ENCODE measurements at places on chromosomes 7 and 10.

GRCh38 chr7:27316311-27316710 is 73.7 kb downstream of the EVX1 start:
- no peak for DNase-seq

- no peak for DNase-seq
Measured at GRCh38 chr10:79941146-79941545, 7.8 kb downstream of the SFTPD start.

DNA sequence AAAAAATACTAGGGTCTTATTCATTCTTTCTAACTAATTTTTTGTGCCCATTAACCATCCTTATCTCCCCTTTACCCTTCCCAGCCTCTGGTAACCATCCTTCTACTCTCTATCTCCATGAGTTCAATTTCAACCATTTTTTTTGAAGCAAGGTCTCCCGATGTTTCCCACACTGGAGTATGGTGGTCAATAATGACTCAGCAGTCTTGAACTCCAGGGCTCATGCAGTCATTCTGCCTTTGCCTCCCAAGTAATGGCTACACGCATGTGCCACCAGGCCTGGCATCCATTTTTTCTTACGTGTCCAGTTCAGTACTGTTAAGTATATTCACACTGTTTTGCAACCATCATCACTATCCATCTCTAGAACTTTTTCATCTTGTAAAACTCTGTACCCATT is 60.4 kb downstream of the CYTH3 start:
- DNase-seq = no peak

DNA sequence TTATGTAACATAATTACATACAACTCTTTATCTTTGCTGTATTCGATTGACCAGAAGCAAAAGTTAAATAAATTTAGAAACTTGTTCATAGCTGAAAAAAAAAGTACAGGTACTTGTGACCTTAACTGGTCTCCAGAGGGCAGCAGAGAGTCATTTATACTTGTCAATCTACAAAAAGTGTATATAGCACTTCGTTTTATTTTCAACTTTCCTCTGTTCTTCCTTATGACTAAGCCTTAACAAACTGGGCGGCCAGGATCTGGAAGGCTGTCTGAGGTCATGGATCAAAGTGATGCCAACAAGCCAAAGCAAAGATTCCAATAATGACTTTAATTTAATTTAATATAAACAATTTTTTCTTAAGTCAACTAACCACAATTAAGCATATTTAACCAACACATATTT is 29.8 kb downstream of the C10orf67 start:
- peak; percentile 55 for DNase-seq

- no peak for DNase-seq
Measured at GRCh38 chr7:33849971-33850559, 55.3 kb upstream of the BMPER start.

DNA sequence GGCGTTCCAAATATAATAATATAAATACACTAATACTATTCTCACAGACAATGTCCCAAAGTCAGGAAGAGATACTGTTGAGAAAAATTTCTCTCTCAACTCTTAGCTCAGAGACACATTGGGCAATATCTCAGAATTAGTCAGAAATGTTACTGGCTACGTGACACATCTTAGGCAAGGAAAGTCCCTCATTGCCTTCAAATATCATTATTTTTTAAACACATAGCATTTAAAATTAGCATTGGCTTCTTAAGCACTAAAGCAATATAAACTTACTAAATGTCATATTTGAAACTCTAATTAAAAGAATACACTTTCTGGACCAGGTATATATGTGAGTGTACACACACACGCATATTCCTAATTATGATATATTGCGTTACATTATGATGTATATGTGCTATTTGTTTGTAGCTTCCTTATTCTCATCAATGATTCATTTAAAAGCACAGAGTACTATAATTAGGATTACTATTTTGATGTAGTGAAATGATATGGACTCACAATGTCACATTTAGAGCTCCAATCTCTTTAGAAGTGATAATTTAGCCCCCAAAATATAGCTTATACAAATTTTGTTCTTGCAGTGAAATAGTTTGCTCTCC is 255.8 kb downstream of the TWIST1 start:
- DNase-seq = no peak

GRCh38 chr10:125868372-125868975 is 12.6 kb downstream of the DHX32 start:
- DNase-seq = no peak

DNA sequence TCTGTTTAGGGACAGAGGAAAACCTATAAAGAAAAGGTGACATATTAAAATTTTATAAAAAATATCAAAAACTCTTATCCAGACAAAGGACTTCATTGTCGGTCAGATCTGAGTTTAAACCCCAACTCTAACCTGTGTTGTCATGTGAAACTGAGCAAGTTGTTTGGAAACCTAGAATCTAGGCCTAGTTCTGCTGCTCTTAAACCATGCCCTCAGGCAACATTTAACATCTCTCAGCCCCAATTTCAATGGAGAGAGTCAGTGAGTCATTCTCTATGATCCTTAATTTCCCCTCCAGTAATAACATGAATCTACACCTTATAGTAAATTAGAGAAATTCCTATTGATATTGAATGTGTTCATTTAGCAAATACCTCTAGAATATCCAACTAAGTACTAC is 192.3 kb downstream of the IMMP2L start:
- DNase-seq = no peak

DNA sequence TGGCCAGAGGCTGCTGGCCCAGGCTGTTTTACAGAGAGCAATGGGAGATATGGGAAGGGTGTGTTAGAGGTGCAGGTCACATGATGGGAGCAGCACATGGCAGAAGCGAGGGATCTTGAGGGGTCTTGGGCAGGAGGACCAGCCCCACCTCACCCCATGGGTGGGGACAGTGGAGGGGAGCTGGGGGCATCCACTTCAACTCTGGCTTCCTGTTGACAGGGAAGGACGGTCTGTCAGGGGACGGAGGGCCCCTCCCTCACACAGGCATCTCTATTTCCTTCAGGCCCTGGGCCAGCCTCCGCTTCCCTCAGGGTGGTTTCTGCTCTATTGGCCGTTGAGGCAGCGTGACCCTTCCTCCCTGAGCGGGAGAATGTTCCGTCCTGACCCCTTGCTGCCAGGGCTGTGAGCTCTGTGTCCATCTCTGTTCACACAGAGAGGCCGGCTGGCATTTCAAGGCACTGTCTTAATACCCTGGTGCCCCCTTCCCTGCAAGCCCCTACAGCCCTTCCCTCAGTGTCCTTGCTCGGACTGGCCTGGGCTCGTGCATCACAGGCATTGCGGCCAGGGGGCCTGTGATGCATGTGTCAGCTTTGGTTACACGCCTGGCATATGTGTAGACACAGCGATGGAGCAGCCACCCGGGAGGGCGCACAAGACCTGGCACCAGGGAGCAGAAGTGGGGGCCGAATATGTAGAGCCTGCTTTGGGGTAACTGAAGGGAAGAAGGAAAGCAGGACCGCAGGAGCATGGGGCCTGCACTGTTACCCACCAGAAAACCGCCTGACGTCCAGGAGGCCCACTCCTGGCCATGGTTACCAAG is 31.8 kb downstream of the RAMP3 start:
- peak; percentile 19 for DNase-seq

DNA sequence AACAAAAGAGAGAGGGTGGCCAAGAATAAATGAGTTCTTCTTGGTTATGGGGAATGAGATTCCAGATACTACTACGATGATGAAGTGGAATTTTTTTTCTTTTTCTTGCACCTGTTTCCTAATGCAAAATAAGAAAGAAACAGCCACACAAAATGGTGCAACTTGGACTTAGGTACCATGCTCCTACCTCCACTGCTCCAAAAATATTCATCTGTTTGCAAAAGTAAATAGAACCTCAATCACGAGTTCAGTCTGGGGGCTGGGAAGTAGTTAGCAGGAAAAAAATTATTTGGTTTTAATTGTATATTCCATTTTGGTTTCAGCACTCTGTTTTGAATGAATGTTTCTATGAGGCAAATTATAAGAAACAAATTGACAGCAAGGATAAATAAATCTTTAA is 73.5 kb downstream of the SLC25A13 start:
- DNase-seq = no peak

DNA sequence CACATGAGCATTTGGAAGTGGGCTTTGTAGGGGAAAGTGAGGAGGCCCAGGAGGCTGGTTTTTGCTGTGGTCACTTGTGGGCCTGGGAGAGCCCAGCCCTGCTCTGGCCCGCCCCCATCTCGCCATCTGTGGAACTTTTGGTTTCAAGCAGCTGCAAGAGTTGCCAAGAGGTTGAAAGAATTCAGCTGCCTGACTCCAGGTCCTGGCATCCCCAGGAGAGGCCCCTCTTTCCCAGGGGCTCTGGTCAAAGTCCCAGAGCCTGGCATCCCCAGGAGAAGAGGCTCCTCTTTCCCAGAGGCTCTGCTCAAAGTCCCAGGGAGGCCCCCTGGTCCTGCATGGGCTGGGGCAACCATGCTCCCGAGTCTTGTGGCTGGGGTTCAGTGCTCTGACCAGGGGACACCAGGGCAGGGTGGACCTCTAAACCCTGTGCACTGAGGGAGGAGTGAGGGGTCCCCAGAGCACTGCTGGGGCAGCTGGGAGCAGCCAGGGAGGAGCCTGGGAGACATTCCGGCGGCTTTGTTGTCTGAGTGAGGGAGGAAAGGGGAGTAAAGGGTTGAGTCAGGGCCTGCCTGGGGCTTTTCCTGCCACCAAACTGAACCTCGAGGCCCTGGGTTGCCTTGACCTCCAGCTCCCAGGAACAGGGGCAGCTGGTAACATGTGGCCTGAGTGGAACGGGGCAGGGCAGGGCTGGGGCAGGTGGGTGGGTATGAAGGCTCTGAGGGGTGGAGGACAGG is 27.7 kb upstream of the CSGALNACT2 start:
- no peak for DNase-seq

GRCh38 chr7:140214075-140214684 is 37.4 kb upstream of the KDM7A start:
- DNase-seq = peak; percentile 72

GRCh38 chr10:70954381-70955176 is 66.2 kb upstream of the PCBD1 start:
- no peak for DNase-seq

DNA sequence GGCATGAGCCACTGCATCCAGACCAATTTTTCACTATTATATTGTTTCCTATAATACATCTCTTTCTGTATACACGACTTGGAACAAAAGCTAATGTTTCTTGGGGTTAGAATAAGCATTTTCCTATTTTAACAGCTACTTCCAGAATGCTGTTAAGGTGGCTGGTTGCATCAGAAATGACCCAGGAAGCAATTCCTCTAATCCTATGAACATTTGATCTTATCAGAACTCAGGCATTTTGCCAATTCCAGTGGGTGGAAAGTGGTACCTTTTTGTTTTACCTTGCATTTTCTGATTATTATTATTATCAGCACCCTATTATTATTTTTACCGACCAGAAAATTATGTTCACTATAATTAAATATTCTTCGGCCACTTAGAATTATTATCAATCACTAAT is 73.3 kb downstream of the NDUFB2 start:
- no peak for DNase-seq

GRCh38 chr10:125016611-125017202 is 74.8 kb downstream of the ZRANB1 start:
- peak; percentile 47 for DNase-seq

GRCh38 chr10:34607894-34608293 is 207.2 kb downstream of the PARD3 start:
- DNase-seq = no peak

GRCh38 chr7:81791568-81792518 is 22.0 kb upstream of the HGF start:
- DNase-seq = no peak

- DNase-seq = no peak
Measured at GRCh38 chr7:130290745-130291144, 2.2 kb upstream of the CPA4 start.

- DNase-seq = no peak
Measured at GRCh38 chr7:8455426-8455825, 22.0 kb downstream of the NXPH1 start.

DNA sequence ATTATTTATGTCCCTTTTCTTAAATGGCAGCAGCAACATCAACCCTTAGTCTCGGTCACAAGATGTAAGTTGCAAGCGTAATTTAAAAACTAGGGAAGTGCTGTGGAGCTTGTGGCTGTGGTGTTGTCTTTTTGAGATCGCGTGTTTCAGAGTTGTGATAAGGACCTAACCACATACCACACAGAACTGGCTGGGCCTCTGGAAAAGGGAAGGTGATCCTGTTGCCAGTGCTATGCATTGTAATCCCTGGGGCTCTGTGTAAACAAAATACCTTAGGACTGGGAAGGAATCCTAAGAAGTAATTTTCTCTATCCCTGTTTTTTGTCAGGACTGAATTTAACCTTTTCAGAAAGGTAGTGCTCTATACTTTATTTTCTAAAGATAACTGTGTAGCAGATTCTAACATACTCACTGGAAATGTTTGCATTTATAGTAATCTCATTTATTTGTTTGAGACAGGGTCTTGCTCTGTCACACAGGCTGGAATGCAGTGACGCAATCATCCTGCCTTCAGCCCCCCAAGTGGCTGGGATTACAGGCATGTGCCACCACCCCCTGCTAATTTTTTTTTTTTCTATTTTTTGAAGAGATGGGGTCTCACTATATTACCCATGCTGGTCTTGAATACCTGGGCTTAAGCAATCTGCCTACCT is 60.4 kb downstream of the INPP5F start:
- DNase-seq = peak; percentile 4

- DNase-seq = no peak
Measured at GRCh38 chr10:78766603-78767002, 302.2 kb upstream of the ZMIZ1 start.

- DNase-seq = no peak
Measured at GRCh38 chr10:6178581-6178980, 24.2 kb upstream of the PFKFB3 start.

GRCh38 chr7:12133865-12134264 is 77.2 kb upstream of the TMEM106B start:
- no peak for DNase-seq

- no peak for DNase-seq
Measured at GRCh38 chr7:50554431-50555322, 10.5 kb downstream of the DDC start.

- DNase-seq = no peak
Measured at GRCh38 chr7:18212758-18213157, 185.1 kb upstream of the PRPS1L1 start.

DNA sequence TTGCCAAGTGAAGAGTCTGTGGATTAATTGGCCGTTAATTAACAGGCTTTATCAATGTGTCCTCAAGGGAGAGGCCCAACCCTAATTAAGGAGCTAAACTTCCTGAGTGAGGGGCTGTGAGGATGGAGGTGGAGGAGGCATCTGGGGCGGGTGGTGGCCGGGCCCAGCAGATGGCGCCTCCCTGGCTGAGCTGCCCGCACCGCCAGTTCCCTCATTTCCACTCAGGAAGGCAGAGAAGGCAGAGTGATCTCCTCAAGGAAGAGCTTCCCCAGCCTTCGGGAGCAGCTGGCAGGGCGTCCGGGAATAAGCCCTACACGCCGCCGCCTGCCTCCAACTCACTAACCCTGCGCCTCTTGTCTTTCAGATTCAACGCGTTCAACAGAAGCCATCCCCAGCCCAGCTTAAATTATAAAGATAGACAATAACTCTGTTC is 112.2 kb downstream of the CYTH3 start:
- DNase-seq = peak; percentile 68

GRCh38 chr7:6433784-6434615 is 13.8 kb downstream of the DAGLB start:
- DNase-seq = no peak

All from thyroid gland (tissue), 4 donors.